ENCODE measurements at places on chromosomes 7 and 10. TPM values are rescaled to one million over a fixed set of nuclear protein-coding genes. Genes with fewer than 3 reads are reported as not detected.
A peak's percentile ranks its signal among the peaks of the same experiment; 100 is the strongest.

- DNase-seq = no peak
Observed at GRCh38 chr10:102627291-102627735, 17.0 kb upstream of the TRIM8 start.

Gene GIMAP4
- 24.8 TPM for polyA plus RNA-seq

- no peak for DNase-seq
Observed at GRCh38 chr7:41699516-41699915, 3.4 kb downstream of the INHBA start.

DNA sequence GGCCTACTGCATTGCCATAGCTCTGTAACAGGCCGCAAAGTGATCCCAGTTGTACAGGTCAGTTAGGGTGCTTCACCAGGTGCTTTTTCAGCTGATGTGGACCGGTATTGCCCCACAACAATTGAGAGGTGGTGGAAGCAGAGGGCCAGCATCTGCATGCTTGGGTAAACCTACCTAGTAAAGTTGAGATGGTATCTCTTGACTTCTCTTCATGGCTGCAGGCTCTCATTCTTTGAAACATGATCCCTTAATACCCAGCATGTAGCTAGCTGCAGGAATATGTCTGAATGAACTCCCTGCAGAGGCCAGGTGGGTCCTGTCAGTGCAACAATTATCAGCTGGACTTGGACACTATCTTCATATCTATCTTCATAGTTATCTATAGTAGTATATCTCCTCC lies 60.7 kb upstream of the CCDC6 start:
- DNase-seq = no peak

DNA sequence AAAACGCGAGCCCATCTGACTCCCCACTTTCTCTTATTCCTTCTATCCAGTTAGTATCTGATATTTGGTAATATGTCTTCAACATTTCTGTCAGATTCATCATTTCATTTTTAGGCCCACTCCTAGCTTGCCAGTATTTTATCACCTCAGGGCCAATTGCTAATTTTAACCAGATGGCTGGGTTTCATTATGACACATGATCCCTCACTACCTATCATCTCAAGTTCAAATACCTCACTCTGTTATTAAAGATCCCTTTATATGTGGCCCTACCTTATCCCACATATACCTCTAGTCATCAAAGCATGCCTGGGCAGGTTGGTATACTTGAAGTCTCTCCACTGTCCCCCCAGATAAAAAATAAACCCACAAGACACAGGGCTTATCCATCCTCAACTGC lies 104.9 kb downstream of the RNLS start:
- DNase-seq = no peak

Gene FAM25C
- not detected for polyA plus RNA-seq

DNA sequence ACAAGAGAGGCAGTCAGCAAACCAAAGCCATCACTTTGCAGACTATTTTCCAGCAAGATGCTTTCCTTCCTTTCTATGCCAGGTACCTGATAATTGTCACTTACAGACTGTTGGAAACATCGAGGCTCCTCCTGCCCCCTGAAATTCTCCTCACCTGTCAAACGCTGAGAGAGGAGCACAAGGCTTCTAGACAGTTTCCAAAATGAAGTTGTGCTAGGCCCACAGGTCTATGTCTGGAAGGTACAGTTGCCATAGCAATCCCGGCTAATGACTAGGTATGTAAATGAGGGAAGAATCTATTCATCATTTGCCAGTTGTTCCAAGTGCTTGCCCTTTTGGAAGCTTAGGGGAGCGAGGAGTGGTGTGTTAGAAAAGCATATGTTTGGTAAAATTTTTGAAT lies 334.4 kb downstream of the CALN1 start:
- DNase-seq = no peak

Gene HMX2
- polyA plus RNA-seq = 1.6 TPM

- DNase-seq = no peak
Observed at GRCh38 chr7:6621195-6622133, 6.1 kb downstream of the ZNF853 start.

Gene MYL7
- 0.68 TPM for polyA plus RNA-seq

DNA sequence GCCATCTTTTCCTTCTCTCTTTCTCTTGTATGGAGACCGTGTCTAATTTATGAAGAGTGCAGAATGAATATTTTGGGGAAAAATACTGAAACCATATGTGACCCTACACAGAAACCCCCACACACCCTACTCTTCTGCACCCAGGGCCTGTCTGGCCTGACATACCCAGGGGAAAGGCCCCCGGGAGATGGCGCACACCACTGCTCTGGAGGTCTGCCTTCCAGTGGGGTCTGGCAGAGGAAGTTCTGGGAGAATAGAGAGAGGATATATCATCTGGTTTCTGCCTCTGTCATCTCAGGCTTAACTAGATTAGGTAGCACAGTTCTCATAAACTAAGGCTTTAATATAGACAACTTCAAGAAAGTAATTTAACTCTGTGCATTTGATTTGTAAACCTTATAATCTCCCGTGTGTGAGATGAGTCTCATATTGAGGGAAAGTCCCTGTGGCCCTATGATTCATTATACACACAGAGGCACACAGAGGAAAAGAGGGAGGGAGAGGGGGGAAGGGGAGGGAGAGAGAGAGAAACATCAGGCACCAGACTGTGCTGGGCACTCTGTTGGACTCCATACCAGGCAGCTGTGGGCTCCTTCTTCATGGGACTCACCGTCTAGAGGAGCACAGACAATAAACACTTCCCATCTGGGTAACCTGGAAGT lies 123.3 kb downstream of the AOAH start:
- DNase-seq = no peak

Gene ENKUR
- polyA plus RNA-seq = 5.6 TPM

GRCh38 chr7:47914717-47915615 lies 33.3 kb downstream of the PKD1L1 start:
- DNase-seq = peak; percentile 47

DNA sequence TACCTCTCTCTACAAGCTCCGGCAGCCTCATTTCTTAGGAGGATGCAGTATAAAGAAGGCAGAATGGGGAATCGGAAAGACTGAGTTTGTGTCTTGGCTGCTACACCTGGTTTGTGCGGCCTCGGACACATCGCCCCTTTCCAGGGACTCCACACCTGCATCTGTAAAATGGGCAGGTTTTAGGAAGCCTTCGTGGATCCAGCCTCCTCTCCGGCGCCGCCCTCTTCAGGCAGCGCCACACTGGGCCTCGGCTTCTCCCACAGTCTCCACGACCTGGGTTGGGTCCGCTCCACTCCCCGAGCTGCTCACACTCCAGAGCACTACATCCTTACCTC lies 341 bp downstream of the GOT1 start:
- DNase-seq = no peak

- DNase-seq = no peak
Observed at GRCh38 chr7:98826387-98826786, 43.4 kb downstream of the TMEM130 start.

DNA sequence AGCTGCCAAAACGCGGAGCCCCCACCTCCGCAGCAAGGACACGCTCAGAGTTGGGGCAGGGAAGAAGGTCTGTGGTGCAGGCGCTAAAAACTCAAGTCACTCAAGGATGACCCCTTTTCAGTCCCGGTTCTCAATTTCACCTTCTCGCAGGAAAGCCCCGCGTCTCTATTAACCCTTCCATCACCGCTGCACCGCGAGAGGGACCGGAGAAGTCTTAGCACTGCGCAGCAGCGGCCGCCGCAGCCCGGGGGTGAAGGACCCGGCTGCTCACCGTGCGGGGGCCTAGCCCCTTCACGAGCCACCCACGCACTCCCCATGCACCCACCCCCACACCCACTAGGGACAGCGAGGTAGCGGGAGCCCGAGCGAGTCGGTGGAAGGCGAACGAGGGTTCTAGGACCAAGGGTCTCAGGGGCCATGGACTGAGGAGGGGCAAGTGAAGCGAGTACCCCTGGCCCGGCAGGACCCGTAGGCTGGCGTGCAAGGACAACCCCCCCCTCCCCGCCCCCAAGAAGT lies 162.9 kb downstream of the SH3PXD2A start:
- no peak for DNase-seq

DNA sequence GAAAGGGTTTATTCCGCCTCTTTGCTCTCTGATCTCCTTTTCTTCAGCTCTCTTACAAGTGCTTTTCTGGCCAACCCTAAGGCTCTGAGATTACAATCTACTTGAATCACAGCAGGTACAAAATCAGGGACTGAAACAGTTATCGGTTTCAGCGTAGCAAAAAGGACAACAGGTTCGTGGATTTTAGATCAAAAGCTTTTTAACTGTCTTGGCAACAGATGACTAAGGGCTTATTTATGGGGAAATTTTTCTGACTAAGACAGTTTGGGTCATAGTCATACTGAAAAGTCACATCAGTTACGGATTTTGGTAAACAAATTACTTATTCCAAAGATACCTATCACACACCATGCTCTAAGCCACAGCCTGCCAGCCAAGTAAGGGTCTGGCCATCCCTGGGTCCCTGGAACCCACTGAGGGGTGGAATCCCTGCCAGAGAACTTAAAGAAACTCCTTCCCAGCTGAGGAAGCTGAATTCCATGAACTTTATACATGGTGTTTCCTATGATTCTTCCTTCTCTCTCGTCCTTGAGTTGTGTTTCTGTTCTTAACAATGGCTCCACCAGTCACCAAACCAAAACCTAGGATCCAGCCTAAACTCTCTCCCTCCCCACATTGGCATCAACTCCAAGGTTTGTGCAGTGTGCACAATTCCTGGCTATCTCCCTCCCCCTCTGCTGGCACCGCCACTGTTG lies 169.3 kb downstream of the FAM107B start:
- DNase-seq = no peak

Gene PILRA
- 6.3 TPM for polyA plus RNA-seq

GRCh38 chr7:146539836-146540235 lies 423.2 kb downstream of the CNTNAP2 start:
- DNase-seq = peak; percentile 42

DNA sequence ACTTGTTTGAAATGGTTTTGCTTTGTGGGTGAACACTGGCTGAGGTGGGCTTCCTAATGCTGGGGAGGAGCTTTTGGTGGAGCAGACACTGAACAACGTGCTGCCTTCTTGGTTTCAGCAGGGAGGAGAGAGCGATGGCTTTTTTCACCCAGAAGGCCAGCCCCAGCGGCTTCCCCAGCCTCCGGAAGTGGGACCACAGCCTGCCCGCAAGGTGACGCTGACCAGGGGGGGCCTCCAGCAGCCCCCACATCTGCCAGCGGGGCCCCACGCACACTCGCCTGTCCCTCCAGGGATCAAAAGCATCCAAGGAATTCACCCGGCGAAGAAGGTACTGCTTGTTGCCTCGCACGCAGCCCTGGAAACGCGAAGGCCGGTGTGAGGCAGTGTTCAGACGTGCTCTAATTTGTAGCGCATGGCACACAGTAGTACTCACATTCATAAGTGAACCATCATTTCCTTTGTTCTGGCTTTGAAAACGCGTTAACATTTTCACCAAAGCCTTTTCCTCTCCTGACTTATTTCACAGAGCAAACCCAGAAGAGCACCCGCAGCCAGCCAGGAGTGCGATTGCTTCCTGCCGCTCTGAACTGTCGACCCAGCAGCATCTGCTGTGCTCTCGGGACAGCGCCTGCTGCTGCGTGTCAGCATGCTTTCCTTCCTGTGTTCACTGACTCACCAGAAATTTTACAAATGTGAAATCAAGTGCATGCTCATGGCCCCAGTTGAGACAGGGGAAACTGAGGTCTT lies 48.4 kb downstream of the SHH start:
- no peak for DNase-seq

GRCh38 chr7:151806204-151806603 lies 70.7 kb downstream of the PRKAG2 start:
- no peak for DNase-seq

Data from renal pelvis (tissue), 12 donors.